ENCODE measurements at places on chromosomes 5 and 9.

DNA sequence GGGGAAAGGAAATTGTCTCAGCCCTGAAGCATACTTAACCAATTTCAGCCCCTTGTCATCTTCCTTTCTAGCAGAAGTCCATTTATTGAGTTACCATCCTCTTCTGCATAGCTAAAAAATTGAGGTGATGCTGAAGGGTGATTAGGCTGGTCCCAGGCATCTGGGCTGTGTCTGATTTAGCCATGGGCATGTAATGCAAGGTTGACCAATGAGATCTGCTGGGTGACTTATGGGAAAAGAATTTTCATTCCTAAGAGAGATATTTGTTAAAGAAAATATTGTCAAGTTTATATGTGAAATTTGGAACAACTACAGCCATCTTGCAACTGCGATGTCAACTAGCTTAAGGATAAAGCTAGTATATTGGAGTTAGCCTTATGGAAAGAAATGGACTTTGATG lies 5.1 kb downstream of the ITGA2 start:
- DNase-seq: no peak

DNA sequence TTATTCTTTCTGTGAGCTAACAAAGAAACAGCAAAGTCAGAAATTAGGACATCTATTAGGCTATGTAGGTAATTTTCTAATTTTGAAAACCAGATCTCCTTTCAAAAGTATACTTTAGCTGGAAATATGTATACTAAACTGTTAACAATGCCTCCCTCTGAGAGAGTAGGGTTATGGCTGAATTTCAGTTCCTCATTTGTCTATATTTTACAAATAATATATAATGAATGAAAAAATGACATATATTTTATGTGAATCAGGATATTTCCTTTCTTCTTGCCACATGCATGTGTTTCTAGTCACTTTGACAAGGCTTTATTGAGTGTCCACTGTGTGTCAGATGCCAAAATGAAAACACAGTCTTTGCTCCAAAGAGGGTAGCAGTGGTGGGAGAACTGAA lies 15.4 kb downstream of the HACD4 start:
- no peak for DNase-seq

GRCh38 chr5:6743161-6743560 lies 29.9 kb downstream of the TENT4A start:
- DNase-seq: no peak

GRCh38 chr9:20788526-20789451 lies 104.7 kb downstream of the FOCAD start:
- no peak for DNase-seq

GRCh38 chr9:8014997-8015682 lies 215.6 kb upstream of the DMAC1 start:
- no peak for DNase-seq

- no peak for DNase-seq
Observed at GRCh38 chr9:75395336-75395735, 307.0 kb downstream of the OSTF1 start.

All from stimulated activated CD4-positive, alpha-beta T cell treated with anti-CD3 and anti-CD28 coated beads, TNF-alpha, amount 100 ng/mL, for 1 hour (primary cell).